ENCODE measurements at places on chromosomes 5 and 9.

GRCh38 chr9:110815361-110815760, 146.8 kb downstream of the MUSK start:
- DNase-seq: no peak

DNA sequence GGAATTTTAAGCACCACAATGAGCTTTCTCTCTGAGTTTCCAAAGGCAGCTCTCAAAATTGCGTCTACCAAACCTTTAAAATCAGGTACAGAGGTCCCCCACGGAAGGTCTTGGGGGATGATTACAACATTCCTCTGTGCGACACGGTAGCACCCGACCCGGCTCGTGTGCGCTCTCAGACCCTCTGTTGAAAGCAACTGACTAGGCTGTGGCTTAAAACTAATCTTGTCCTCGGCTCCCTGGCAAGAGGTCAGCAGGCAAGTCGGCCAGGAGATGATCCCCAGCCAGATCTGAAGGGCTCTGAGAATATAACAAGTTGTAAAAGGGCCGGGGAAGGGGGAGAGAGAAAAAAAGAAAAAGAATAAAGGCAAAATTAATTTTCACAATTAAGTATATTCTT, 92.6 kb upstream of the LMX1B start:
- no peak for DNase-seq

DNA sequence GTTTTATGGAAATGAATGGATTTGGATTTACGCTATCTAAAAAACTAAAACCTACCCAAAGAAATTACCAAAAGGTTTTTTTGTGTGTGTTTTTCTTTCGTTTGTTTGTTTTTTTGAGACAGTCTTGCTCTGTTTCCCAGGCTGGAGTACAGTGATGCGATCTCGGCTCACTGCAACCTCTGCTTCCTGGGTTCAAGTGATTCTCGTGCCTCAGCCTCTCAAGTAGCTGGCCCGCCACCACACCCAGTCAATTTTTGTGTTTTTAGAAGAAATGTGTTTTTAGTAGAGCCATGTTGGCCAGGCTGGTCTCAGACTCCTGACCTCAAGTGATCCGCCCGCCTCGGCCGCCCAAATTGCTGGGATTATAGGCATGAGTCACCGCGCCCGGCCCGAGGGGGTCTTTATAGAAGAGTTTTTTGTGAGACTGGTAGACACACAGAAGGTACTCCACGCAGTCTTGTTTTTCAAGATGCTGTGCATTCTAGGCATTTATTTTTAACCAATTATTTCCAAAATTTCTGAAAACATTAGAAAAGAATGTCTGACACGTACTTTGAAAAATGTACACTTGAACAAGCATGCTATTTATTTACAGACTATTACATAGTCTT, 75.7 kb downstream of the NR6A1 start:
- DNase-seq: no peak

- DNase-seq: no peak
Observed at GRCh38 chr9:131625790-131626670, 80.7 kb downstream of the PRRT1B start.

GRCh38 chr9:137493364-137494103, 34.4 kb upstream of the NSMF start:
- DNase-seq: no peak

DNA sequence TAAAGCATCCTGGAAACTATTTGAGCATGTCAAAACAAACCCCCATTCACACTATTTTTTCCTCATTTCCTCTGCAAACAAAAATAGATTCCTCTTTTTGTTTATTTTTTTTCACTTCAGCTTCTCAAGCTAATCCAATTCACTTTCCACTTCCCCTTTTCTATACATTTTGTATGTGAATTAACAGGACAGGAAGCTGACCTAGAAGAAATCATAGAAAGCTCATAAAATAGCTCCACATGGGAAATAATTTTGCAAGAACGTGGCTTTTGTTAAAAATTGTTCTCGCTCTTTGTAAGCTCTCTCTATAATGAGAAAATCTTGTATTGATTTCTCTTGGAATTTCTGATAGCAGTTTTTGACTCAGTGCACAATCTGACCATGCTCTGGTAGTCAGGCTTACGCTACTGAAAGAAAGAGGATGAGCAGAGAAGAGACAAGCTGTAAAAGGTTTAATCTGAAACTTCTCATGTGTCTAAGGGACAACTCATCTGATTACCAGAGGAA, 215.8 kb downstream of the ADAMTS12 start:
- DNase-seq: no peak

- DNase-seq: no peak
Observed at GRCh38 chr9:116945817-116946216, 258.7 kb downstream of the TRIM32 start.

DNA sequence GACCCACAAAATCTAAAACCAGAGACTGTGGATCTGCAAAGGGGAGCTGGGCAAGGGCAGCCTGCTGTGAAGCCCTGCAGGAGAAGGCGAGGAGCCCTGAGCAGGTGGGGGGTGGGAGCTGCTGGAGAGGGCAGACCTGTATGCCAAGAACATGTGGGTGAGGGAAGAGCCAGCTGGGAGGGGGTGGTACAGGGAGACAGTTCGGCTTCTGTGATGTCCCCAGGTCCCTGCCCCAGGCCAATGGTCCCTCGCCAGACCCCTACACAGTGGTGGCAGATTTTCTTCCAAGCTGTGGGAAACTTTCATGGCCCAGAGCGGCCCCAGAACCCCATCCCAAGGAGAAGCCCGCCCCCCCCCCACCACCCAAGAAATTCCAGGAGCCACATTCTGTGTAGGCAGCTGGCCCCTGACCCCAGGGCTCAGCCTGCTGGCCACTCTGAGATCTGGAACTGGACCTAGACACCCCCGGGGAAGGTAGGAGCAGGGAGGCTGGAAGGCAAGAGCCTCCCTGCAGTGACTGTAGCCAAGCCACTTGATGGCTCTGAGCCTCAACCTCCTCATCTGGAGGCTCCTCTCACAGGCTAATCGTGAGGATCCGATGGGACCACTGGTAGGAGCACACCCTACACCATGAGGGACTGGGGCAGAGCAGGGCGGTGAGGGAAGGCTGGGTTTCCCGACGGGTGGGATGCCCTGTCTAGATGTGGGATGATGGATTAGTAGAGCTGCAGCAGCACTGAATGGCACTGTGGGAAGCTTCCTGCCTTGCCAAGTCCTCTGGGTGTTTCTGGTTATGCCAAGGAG, 22.6 kb upstream of the CSF1R start:
- no peak for DNase-seq

GRCh38 chr5:14824499-14824898, 47.1 kb downstream of the ANKH start:
- no peak for DNase-seq

DNA sequence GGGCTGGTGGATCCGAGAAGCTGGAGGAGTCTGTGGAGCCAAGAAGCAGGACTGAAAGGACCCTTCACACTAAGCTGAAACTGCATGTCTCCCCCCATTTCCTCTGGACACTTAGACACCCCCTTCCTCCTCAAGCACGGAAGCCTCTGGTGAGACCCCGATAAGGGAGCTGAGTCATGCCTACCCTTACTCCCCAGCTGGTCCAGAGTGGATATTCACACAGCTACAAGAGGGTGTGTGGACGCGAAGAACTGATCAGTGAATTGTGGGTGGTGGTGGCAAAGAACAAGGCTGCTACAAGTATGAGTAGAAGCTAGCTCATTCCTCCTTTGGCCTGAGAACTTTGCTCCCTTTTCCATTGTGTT, 4.3 kb downstream of the TLN1 start:
- DNase-seq: no peak

DNA sequence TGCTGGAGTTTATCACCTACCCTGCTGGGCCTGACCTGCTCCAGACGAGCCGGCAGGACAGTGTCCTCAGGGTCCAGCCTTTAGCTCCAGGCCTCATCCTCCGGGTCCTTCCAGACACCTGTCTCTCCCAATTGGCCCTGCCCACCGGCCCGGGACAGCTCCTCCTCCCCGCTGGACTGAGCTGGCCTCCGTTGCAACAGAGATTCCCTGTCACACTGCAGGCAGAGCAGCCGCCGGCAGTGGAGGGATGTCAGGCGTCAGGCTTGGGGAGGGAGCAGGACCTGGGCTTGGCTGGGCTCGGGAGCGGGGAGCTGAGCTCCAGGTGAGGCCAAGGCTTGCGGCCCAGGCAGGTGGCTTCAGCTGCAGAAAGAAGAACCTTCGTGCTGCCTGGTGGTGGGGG, 1.7 kb downstream of the KCNT1 start:
- no peak for DNase-seq
